Prostate gland (tissue), 2 donors: ENCODE measurements at places on chromosomes 5 and 9. TPM values are rescaled to one million over a fixed set of nuclear protein-coding genes. Genes with fewer than 3 reads are reported as not detected.

WNT8A gene
- 1.1 TPM for total RNA-seq

AIF1L gene
- total RNA-seq = 18.4 TPM

LAMC3 gene
- total RNA-seq = 156 TPM

ZBED3 gene
- total RNA-seq = 25.3 TPM

C5orf22 gene
- 10.6 TPM for total RNA-seq

TSLP gene
- total RNA-seq = 1.0 TPM

TRPM3 gene
- 18.7 TPM for total RNA-seq

GRCh38 chr5:39024005-39024404 lies 50.2 kb downstream of the RICTOR start:
- H3K4me3 ChIP-seq = no peak overlapping the region
- no peak overlapping the region for H3K27ac ChIP-seq
- DNase-seq = no peak
- no peaks in the 10 kb centered on the region for H3K27me3 ChIP-seq
- no peaks in the 10 kb centered on the region for H3K36me3 ChIP-seq

- H3K27ac ChIP-seq = no peak overlapping the region
- no peak overlapping the region for H3K4me3 ChIP-seq
- H3K4me1 ChIP-seq = no peaks in the 10 kb centered on the region
These were observed 787.7 kb upstream of the CDH6 start for GRCh38 chr5:30405821-30406220.

DNA sequence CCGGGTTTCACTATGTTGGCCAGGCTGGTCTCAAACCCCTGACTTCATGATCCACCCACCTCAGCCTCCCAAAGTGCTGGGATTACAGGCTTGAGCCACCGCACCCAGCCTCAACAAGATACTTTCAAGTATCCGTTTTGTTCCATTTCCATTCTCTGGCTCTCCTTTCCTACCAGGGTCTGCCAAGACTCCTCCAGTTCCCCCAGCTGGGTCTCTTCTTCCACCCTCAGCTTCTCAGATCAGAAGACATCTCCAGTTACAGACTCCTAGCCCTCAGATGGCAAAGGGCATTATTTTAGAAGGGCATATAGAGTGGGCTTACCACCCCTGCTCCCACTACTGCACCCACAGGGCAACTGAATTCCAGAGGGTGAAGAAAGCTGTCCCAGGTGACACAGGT lies 1.5 kb upstream of the PDGFRB start:
- no peak overlapping the region for H3K4me3 ChIP-seq
- H3K27ac ChIP-seq = no peak overlapping the region
- no peaks in the 10 kb centered on the region for H3K27me3 ChIP-seq
- no peak for DNase-seq

GRCh38 chr5:1777281-1778137 lies 22.1 kb downstream of the MRPL36 start:
- H3K27me3 ChIP-seq = no peaks in the 10 kb centered on the region
- H3K27ac ChIP-seq = no peak overlapping the region
- H3K36me3 ChIP-seq = no peaks in the 10 kb centered on the region
- DNase-seq = no peak
- no peak overlapping the region for H3K4me3 ChIP-seq

GRCh38 chr9:104774132-104774531 lies 10.2 kb downstream of the NIPSNAP3B start:
- H3K27me3 ChIP-seq = no peaks in the 10 kb centered on the region
- no peaks in the 10 kb centered on the region for H3K36me3 ChIP-seq
- H3K27ac ChIP-seq = no peak overlapping the region
- no peaks in the 10 kb centered on the region for H3K4me1 ChIP-seq

DNA sequence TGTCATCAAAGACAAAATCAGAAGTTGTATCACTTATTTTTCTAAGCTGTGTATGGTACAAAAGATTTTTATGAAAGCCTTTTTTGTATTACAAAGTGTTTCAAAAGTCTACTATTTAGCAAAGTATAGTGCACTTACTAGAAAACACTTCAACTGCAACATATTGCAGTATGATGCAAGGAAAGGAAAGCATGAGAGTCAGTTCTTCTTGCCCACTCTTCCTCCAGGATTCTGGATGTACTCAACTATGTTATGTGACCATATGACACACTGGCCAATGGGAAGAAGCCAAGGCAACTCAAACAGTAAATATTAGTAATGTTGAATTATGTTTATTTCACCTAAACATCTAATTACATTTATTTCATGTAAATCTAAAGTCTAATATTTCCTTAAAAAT lies 49.5 kb upstream of the TYRP1 start:
- H3K27ac ChIP-seq = no peak overlapping the region
- no peaks in the 10 kb centered on the region for H3K27me3 ChIP-seq
- H3K4me3 ChIP-seq = no peak overlapping the region
- no peaks in the 10 kb centered on the region for H3K36me3 ChIP-seq
- H3K4me1 ChIP-seq = no peaks in the 10 kb centered on the region

DNA sequence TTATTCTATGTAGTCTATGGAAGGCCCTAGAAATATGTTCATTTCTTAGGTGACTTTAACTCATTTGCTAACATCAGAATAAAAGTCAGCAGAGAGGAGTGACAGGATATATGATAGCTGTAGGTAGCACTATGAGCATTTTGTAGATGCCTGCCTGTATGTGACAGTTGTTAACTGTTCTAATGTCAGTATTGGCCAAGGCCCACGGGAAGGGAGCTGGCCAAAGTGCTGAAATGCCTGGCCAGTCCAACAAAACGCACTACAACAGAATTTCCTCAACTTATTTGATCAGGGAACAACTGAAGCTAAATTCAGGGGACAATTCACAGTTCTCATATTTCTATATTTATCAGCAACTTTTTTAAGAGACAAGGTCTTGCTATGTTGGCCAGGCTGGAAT lies 20.8 kb downstream of the SV2C start:
- H3K4me3 ChIP-seq = no peak overlapping the region
- H3K4me1 ChIP-seq = no peaks in the 10 kb centered on the region
- H3K27ac ChIP-seq = no peak overlapping the region
- no peak for DNase-seq
- no peaks in the 10 kb centered on the region for H3K36me3 ChIP-seq
- H3K27me3 ChIP-seq = no peaks in the 10 kb centered on the region

DNA sequence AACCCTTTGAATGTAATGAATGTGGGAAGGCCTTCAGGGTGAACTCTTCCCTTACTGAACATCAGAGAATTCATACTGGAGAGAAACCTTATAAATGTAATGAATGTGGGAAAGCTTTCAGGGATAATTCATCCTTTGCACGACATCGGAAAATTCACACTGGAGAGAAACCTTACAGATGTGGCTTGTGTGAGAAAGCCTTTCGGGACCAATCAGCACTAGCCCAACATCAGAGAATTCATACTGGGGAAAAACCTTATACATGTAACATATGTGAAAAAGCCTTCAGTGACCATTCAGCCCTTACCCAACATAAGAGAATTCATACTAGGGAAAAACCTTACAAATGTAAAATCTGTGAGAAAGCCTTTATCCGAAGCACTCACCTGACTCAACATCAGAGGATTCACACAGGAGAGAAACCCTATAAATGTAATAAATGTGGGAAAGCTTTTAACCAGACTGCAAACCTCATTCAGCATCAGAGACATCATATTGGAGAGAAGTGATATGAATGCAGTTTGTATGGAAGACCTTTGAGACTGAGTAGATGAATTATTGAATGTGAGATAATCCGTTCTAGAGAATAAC lies 24.6 kb downstream of the ZNF454 start:
- H3K4me3 ChIP-seq = no peak overlapping the region
- no peaks in the 10 kb centered on the region for H3K4me1 ChIP-seq
- no peak for DNase-seq
- no peak overlapping the region for H3K27ac ChIP-seq

DNA sequence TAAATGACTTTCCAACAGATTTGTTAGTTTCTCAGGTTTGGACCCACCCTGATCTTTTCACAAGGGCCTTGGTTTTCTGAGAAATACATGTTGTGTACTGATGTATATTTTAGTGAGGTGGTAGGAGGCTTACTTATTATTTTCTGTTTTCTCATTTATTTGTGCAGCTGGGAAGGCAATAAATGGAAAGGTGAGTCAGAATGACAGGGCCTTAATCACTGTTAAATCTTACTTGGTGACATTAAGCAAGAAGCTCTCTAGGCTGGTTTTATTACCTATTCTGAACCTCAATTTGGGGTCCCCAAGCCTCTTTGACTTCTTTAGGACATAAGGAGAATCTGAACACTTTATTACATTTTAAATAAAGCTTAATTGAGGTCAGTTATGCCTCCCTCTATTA lies 214.0 kb upstream of the DAB2 start:
- H3K27me3 ChIP-seq = no peaks in the 10 kb centered on the region
- DNase-seq = no peak
- no peaks in the 10 kb centered on the region for H3K36me3 ChIP-seq
- no peak overlapping the region for H3K4me3 ChIP-seq
- no peak overlapping the region for H3K27ac ChIP-seq
- no peaks in the 10 kb centered on the region for H3K4me1 ChIP-seq

GRCh38 chr5:73450137-73450536 lies 1.6 kb upstream of the FOXD1 start:
- DNase-seq = no peak
- H3K36me3 ChIP-seq = no peaks in the 10 kb centered on the region
- no peaks in the 10 kb centered on the region for H3K4me1 ChIP-seq
- H3K4me3 ChIP-seq = no peak overlapping the region
- H3K27ac ChIP-seq = no peak overlapping the region
- peaks cover 45% of the 10 kb centered on the region for H3K27me3 ChIP-seq
